ENCODE measurements at places on chromosomes 5 and 9. TPM values are rescaled to one million over a fixed set of nuclear protein-coding genes. Genes with fewer than 3 reads are reported as not detected.

The CCDC180 gene
- 5.6 TPM for total RNA-seq

DNA sequence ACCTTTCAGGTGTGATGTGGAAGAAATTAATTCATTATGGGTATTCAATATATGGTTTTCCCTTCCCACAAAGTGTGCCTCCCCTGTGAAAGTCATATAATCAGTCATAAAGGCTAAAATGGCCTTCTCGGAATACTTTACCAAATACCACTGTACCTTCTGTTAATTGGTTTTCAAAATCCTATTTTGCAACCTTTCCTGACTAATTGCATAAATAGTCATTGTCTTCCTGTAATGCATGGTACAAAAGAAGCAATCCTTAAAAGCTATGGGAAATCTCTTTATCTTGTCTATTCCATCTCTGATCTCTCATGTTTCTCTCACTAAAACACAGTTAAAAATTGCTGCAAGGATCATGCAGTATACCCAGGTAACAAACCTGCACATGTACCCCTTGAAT, 44.3 kb upstream of the UGCG start:
- H3K27ac ChIP-seq: no peak overlapping the region
- H3K4me1 ChIP-seq: no peaks in the 10 kb centered on the region
- no peaks in the 10 kb centered on the region for H3K36me3 ChIP-seq
- no peak overlapping the region for H3K4me3 ChIP-seq
- DNase-seq: no peak

DNA sequence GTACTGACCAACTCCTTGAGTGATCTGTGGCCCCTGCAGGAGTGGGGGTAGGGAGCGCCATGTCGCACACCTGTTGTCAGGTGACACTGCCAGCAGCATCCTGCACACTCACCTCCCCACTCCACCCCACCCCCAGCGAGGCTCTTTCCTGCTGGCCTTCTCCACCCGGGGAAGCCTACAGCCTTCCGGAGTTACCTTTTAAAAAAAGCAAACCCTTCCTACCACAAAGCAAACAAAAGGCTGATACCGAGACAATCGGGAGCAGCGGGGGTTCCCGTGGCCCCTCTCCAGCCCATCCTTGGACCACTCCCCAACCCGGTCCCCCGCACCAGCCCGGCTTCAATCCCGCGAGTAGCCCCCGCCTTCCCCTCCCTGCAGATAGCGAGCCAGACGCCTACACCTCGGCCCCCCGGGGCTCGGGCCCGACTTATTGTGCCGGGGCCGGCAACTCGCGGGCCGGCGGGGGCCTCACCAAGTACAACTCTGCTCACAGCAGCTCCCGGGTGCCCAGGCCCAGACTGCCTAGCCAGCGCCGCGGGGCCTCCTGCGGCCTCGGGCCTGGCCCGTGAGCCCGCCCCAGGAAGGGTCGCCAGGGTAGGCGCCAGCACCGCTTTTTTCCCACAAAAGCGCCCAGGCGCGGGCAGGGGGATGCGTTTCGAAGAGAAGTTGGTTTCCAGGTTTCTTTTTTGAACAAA, 724 bp downstream of the MACROH2A1 start:
- peak overlapping the region; percentile 90 for H3K4me3 ChIP-seq
- peak overlapping the region; percentile 81 for H3K27ac ChIP-seq
- H3K27me3 ChIP-seq: no peaks in the 10 kb centered on the region
- no peaks in the 10 kb centered on the region for H3K4me1 ChIP-seq
- no peak for DNase-seq
- H3K36me3 ChIP-seq: no peaks in the 10 kb centered on the region

DNA sequence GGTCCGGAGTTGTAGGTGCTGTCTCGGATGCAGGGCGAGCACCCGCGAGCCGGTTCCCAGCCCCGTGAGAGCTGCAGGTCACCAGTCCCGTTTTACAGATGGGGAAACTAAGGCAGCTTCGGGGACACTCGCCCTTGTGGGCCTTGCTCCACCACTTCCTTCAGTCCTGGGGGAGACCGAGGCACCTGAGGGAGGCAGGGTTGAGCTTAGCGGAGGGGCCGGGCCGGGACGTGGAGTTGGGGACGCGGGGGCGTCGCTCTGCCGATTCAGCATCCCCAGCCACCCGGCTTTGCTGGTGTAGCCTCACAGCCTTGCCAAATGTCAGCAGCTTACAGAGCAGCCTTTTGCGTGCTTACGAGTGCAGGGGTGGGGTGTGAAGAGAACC, 530 bp downstream of the BBLN start:
- DNase-seq: no peak
- peaks cover 10% of the 10 kb centered on the region for H3K36me3 ChIP-seq
- peak overlapping the region; percentile 62 for H3K4me3 ChIP-seq
- peak overlapping the region; percentile 68 for H3K27ac ChIP-seq

The SH3RF2 gene
- 0.81 TPM for total RNA-seq

All from sigmoid colon (tissue), 7 donors.